ENCODE measurements at places on chromosomes 6 and 20.
A peak's percentile ranks its signal among the peaks of the same experiment; 100 is the strongest.

GRCh38 chr20:16273812-16274555, 299.3 kb downstream of the KIF16B start:
- DNase-seq = no peak

GRCh38 chr6:14129575-14129974, 12.0 kb downstream of the CD83 start:
- DNase-seq = peak; percentile 70

DNA sequence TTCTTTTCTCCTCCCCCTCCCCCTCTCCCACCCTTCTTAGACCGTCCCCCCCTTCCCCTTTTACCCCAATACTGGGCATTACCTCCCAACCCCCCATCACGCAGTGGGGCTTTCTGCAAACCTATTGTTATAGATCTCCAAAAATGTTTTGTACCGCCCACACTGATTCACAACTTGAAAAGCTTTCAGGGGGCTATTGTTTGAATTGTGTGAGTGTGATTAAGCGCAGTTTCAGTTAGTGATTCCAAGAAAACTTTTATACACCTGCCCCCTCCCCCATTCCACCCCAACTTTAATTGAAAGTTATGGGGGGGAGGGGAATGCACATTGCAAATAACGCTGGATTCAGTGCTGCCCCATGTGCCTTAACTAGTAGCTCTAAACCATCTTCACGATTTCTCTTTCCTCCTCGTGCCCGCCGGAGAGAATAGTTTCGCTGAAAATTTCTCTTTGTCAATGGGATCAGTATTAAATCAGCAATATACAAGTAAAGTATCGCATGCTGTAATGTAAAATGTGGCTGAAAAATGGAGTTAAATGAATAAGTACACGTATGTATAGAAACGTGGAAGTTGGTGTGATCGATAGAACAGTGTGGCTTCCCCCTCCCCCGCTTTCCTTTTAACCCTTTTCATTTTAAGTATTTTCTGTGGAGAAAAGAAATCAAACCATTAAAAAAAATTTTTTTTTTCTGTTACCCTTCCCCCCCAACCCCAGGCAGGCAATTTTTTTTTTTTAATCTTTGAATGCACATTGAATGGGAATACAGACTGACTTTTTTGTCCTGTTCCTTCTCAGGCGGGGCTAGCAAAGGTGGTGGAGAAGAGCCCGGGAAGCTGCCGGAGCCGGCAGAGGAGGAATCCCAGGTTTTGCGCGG, 632 bp downstream of the LIN28B start:
- DNase-seq = peak; percentile 16

DNA sequence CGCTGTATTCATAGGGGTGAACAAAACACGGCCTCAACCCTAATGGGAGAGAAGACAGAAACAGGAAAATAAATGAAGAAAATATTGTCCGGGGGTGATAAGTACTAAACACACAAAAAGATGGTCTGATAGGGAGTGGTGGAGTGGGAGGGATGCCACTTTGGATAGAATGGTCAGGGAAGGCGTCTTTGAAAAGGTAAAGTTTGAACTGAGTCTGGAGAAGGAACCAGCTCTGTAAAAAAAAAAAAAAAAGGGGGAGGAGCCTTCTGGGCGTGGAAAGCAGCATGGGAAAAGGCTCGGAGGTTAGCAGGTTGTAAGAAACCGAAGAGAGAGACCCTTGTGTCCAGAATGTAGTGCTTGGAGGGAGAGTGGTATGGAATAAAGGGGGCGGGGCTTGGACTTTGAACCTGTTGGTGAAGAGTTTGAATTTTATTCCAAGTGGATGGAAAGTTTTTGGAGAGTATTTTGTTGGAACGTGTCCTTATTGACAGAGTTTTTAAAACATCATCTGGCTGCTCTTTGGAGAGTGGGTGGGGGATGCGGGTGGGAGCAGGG, 1.8 kb downstream of the CHMP4B start:
- peak; percentile 91 for DNase-seq

- no peak for DNase-seq
Measured at GRCh38 chr6:100465701-100466409, 1.1 kb upstream of the SIM1 start.

DNA sequence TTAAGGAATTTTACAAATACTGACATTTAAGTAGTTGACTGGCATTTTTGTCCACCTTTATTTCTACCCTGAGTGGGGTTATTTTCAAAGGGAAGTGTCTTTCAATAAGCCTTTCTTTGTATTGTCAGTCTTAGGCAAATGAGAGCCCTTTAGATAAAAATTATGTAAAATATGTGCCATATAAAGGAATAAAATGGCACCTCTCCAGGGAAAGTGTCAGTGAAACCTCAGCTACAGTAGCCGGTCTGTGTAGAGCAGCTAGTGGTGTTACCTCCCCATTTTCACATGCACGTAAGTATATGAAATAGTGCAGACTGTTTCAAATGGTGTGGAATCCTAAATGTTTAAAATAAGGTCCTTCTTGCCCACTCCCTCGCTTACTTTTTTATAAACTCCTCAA, 5.0 kb downstream of the FAM217B start:
- no peak for DNase-seq

Measured in HepG2 (cell line).